ENCODE measurements at places on chromosomes 3 and 15.

GRCh38 chr3:197356275-197356674 is 57.9 kb upstream of the DLG1 start:
- DNase-seq: no peak

DNA sequence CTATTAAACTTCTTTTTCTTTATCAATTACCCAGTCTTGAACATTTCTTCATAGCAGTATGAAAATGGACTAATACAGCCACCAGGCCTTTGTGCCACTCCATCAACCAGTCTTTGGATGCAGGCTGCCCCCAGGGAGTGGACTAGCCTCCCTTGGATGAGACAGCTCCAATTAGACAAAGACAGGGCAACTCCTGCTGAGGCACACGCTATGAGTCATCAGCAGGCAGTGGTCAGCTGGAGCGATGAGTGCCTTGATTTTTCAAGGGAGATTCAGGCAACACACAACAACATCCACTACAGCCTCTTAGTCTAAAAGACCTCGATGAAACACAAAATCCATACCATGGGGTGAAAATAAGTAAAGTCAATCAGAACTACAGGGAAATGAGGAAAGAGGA is 160.1 kb downstream of the ARRDC4 start:
- no peak for DNase-seq

- no peak for DNase-seq
Measured at GRCh38 chr3:129503471-129504291, 24.8 kb upstream of the RHO start.

DNA sequence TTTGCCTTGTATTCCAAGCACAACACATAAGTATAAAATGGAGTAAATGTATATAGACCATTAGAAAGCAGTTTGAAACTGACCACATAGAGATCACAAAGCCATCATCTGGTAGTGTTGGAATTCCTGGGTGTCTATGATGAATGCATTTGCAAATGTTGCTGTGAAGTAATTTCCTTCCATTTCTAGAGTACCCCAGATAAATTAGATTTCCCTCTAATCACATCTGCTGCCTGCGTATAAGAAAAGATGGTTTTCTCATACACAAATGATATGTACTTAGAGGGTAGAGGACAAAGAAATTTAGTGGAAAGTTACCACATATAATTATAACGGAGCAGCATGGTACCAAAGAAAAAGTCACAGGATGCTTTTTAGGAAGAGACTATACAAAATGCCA is 1117.8 kb downstream of the IGSF11 start:
- DNase-seq: no peak

DNA sequence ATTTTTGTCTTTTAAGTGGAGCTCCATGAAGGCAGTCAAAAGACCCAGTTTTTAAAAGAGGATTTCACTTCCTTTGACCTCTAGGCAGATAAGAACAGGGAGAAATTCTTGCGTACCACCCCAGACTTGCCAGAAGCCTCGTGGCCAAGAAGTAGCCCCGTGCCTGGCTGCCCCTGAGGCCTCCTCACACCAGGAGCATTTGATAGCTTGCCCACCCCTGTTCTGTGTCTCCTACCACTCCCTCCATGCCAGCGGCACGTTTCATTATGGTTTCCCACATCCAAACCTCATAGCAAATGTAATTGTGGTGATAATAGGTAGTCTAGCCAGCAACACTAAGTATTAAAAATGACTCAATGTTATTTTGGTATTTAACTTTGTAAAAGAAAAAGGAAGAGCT is 107.7 kb downstream of the GHSR start:
- DNase-seq: no peak

DNA sequence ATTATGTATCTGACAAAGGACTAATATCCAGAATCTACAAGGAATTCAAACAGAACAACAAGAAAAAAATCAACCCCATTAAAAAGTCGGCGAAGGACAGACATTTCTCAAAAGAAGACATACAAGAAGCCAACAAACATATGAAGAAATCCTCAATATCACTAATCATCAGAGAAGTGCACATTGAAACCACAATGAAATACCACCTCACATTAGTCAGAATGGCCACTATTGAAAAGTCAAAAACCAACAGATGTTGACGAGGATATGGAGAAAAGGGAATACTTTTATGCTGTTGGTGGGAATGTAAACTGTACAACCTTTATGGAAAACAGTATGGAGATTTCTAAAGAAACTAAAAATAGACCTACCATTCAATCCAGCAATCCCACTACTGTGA is 233.1 kb upstream of the PLSCR5 start:
- no peak for DNase-seq

DNA sequence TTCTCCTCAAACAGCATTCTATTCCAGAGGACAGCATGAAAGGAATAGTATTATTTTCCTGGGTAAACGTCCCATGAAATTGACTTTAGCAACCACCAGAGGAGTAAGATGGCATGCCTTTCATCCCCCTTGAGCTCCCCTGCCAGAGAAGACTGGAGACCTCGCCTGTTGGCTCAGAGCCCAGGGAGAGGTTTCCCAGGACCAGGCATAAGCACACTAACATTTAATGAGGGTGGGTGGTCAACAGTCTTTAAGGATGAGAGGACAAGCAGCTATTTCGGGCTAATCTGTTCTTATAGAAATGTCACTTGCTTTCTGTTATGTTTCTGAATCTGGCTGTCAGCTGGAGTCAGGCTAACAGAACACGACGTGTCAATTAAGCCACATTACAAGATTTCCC is 390.5 kb downstream of the GABRG3 start:
- DNase-seq: no peak

DNA sequence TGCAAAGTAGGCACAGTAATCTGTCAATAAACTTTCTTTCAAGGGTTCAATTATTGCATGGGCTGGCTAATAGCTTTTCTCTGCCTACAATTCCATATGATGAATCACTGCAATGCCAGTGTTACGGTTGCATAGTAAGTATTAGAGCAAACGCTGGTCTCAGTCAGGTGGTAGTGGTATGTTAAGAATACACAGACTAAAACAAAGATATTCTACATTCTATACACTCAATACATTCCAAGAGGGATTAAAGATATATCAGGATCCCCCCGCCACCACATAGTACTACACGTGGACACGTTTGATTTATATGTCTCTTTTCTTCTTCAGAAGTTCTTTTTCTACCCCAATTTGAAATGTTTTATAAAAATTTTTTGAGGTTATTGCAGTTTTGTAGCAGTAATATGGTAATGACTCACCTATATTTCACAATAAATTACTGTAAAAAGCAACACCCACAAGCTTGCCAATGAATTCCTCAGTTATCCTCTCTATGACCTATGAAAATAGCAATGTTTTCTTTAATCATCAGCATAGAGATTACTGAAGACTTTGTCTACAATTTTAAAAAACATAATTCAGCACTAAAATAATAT is 68.2 kb downstream of the CD200R1L start:
- DNase-seq: no peak

GRCh38 chr3:43770426-43771103 is 79.8 kb downstream of the ABHD5 start:
- no peak for DNase-seq

GRCh38 chr3:99429502-99429901 is 208.9 kb upstream of the COL8A1 start:
- DNase-seq: no peak

GRCh38 chr3:13092621-13093617 is 19.7 kb upstream of the IQSEC1 start:
- DNase-seq: no peak

- DNase-seq: peak; percentile 83
Measured at GRCh38 chr3:130509008-130509407, 8.0 kb upstream of the COL6A6 start.

DNA sequence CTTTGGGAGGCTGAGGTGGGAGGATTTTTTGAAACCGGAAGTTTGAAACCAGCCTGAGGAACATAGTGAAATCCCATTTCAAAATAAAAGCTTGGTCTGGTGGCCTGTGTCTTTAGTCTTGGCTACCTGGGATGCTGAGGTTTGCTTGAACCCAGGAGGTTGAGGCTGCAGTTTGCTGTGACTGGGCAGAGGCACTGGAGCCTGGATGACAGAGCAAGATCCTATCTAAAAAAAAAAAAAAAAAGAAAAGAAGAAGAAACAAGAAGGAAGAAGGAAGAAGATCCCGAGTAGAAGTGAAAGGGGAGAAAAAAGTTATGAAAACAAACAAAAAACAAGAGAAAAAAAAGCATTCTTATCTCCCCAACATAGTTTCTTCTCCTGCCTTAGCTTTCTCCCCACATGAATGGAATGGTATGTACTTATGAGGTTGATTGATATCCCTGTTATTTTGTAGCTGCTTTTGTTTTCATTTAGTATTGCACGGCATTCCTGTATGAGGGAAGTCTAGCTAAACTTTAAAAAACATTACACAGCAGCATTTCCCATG is 42.4 kb downstream of the TMEM40 start:
- no peak for DNase-seq

GRCh38 chr15:52338058-52338457 is 42.5 kb upstream of the MYO5C start:
- no peak for DNase-seq

- no peak for DNase-seq
Measured at GRCh38 chr3:185746470-185746869, 78.4 kb downstream of the IGF2BP2 start.

DNA sequence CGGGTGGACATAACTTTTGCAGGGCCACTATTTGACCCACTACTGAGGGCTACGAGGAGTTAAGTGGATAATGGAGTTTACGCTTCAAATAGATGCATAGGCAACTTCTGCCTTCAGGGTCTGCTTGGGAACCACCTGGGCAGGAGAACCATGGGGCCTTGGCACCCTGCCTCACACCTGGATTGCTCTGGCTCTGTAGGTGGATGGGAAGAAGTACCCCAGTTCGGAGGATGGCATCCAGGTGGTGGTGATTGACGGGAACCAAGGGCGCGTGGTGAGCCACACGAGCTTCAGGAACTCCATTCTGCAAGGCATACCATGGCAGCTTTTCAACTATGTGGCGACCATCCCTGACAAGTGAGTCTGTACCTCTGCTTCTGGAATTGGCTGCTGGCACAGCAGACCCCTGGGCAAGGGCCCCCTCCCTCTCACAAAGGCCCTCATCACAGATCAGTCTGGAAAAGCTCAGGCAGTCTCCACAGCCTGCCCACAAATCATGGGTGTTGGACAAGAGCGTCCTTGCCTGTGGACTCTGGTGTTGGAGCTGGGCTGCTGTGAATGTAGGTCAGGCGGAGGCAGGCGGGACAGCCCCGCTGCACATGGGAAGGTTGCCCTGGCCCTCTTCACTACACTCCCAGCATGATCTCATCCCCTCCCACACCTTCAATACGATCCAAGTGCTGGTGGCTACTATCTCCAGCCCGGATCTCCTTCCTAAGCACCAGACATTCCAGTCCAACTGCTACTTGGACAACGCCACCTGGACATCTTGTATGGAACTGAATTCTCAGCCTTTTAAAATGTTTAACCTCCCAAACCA is 46.7 kb downstream of the MESD start:
- DNase-seq: peak; percentile 16

- DNase-seq: no peak
Measured at GRCh38 chr15:39365161-39365560, 215.7 kb upstream of the THBS1 start.

DNA sequence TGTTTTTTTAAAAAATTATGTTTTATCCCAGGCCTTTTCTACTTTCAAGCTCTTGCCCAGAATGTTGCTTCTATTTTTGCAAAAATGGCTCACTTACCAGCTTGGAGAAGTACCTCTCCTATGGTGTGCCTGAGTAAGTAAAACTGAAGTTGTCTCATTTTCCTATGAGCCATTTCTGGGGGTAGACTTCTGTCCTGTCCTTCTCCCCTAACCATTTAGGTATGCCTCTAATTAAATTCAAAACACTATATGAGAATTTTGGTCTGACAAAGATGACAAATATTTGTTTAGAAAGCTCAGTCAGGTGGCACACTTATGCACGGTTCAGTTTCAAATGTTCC is 282.5 kb upstream of the ICE2 start:
- no peak for DNase-seq

GRCh38 chr3:52456169-52456799 is 880 bp downstream of the NISCH start:
- DNase-seq: peak; percentile 46

DNA sequence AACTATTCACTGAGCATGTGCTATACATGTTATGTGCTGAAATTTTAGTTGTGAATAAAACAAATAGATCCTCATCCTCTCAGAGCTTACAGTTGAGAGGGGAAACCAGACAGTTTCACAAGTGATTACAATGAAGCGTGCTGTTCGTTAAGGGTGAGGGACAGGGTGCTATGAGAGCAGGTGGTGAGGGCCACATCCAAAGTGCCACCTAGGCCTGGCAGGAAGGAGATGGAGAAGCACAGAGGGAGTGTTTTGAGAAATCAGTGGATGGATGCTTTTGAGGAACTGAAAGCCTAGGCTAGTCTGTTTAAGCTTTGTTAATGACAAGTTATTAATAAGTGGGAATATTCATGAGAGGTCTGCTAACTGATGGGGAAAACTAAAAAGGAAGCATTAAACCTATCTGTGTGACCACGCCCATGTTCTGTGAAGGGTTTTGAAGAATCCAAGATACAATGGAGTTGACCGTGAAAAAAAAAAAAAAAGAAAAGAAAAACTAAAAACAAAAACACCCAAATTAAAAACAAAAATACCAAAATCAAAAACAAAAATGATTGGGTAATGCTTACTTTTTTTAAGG is 7.3 kb downstream of the MCTP2 start:
- no peak for DNase-seq

GRCh38 chr3:166526881-166527280 is 689.7 kb upstream of the BCHE start:
- DNase-seq: no peak

GRCh38 chr3:7876741-7877297 is 624.8 kb upstream of the LMCD1 start:
- DNase-seq: no peak

GRCh38 chr15:68565726-68566125 is 13.1 kb upstream of the CORO2B start:
- DNase-seq: no peak

GRCh38 chr3:112606098-112606497 is 34.8 kb downstream of the CCDC80 start:
- no peak for DNase-seq

DNA sequence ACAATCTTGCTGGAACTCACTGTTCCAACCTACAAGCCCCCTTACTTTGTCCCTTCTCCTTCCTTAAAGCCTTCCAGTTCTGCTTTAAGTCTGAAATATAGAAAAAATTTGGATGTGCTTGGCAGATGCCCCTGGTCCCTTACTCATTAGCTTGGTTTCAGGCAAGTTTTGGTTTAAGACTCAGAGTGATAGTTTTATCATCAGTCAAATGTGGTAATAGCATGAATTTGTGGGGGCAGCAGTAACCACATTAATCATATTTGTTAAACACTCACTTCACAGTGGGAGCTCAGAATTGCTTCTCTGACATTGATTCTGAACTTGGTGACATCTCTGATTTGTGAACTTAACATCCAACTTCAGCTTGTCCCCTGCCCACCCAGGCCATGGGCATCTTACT is 58.3 kb upstream of the ALDH1A3 start:
- no peak for DNase-seq

GRCh38 chr3:37859908-37860199 is 1.8 kb upstream of the CTDSPL start:
- no peak for DNase-seq

DNA sequence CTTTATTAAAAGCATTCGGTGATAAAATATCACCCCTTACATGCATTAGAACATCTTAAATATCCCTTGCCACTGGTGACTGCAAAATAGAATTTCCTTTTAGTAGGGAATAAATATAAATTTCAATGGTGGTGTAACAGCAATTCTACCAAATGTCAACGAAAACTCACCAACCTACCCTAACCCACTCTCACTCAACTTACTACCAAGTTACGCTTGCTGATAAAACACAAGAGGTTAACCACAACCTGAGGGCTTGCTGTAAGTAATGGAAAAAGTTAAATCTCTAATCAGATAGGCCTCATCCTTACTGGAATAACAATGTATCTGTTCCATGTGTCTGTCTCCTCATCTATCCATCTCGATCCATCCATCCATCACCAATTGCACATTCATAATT is 274.7 kb downstream of the FOXP1 start:
- no peak for DNase-seq

All from SK-N-DZ (cell line).